ENCODE measurements at places on chromosomes 16 and 17.

DNA sequence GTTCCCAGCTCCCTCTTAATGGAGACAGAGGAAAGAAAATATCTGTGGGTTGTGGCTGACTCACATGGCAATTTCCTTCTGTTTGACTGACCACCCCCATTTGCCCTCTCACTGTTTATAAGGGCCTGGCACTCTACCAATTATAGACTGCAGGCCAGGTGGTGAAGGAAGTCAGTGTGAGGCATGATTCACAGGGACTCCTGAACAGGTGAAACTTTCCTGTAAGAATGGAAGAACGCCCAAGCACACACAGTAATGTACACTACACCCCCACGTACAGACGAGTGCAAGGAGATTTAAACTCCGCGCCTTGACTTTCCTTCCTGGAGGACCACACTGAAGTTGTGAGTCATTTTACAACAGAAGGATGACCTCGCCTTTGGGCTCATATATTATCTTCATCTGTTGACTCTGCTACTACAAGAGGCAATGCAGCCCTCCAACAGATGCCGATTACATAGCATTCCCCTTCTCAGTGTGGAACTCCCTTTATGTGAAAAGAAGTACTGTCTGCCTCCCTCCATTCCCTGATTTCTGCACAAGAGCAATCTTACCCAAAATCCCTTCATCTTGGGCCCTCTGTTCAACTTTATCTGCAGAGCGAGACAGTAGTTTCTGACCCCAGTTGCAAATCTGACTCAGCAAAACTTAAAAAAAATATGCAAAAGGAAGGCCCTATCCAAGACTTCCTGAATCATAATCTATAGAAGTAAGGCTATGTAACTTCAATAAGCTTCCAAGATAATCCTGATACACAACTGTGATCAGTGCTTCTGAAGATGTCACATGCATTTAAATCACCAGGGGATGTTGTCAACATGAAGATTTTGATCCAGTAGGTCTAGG, 163.6 kb downstream of the SHISA6 start:
- DNase-seq = no peak

GRCh38 chr16:73951481-73951880, 345.1 kb upstream of the PSMD7 start:
- DNase-seq = peak; percentile 30

GRCh38 chr17:34370997-34371395, 8.0 kb upstream of the CCL1 start:
- DNase-seq = no peak

- DNase-seq = no peak
Observed at GRCh38 chr17:19370493-19370960, 7.8 kb upstream of the MAPK7 start.

GRCh38 chr16:57637965-57638364, 9.5 kb downstream of the ADGRG1 start:
- no peak for DNase-seq

GRCh38 chr16:53100889-53101288, 46.1 kb downstream of the CHD9 start:
- DNase-seq = no peak

GRCh38 chr16:84532855-84533486, 28.5 kb upstream of the MEAK7 start:
- no peak for DNase-seq

GRCh38 chr16:51813609-51814008, 662.5 kb upstream of the SALL1 start:
- no peak for DNase-seq

- DNase-seq = peak; percentile 45
Observed at GRCh38 chr17:75514299-75514918, 928 bp downstream of the CASKIN2 start.

DNA sequence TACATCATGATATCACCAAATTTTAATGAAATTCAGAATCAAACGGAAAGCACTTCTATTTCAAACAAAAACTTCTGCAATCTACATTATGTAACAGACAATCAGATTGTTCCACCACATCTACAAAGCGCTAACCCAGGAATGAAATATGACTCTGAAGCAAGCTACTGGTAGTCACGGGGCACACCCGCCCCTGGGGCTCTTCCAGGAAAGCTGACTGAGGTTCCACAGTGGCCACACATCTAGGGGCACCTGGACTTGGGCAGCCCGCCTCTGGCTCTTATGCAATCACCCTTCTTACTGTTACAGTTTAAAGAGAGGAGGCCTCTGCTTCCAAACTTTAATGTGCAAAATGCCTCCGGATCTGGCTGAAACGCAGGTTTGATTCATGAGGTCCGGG, 27.5 kb downstream of the ZCCHC14 start:
- no peak for DNase-seq

GRCh38 chr17:65181237-65182061, 44.3 kb downstream of the RGS9 start:
- no peak for DNase-seq

GRCh38 chr17:36128411-36128978, 24.9 kb downstream of the CCL4 start:
- DNase-seq = no peak

DNA sequence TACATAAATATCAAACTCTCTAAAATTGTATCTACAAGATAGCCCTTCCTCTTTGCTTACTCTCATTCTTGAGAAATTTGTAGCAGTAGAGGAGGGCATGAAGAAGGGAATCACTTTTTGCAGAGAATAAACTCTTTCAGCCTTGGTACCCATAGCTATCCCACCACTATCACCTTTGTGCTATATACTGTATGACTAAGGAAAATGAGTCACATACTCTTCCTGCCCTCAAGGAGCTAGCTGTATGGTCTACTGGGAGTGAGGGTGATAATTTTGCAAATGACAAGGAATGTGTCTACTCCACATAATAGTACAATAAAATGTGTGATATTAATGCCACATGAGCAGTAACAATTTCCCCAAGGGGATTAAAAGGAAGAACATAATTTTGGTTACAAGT, 184.6 kb upstream of the WSB1 start:
- DNase-seq = no peak

DNA sequence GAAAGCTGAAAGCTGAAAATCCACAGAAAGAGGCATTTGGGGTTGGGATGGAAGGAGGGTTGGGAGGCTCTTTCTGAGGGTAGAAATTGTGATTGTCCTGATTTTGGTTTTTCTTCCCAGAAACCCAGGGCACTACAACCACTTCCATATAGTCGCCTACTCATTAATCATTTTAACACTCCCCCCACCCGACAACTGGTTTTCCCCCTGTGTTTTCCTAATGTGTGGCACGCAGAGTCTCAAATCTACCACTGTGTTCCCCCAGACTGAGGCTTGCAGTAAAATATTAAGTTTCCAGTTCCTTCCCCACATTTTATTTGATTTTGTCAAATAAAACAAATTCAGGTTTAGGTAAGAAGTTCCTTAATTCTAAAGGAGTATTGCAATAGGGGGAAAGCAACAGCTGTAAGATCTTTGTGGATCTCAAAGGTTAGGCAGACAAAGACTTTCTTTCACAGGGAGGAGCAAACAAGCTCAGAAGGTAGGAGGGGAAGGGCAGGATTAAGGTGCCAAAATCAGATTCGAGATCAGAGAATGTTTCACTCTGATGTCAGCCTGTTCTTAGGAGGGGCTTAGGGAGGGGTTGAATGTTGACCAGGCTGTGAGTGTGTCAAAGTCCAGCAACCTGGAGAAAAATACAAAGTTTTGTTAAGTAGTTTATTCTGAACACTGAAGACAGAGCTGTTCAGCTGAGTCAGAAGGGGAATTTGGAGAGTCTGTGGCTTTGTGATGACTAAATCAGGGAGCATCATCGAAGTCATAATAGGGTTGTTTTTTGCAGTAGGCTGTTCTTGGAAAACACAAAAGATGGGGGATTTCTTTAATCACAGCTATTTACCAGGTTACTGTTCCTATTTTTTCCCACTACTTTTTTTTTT, 3.6 kb downstream of the ZNF267 start:
- DNase-seq = no peak

GRCh38 chr17:42901535-42902229, 1.1 kb downstream of the G6PC1 start:
- no peak for DNase-seq

DNA sequence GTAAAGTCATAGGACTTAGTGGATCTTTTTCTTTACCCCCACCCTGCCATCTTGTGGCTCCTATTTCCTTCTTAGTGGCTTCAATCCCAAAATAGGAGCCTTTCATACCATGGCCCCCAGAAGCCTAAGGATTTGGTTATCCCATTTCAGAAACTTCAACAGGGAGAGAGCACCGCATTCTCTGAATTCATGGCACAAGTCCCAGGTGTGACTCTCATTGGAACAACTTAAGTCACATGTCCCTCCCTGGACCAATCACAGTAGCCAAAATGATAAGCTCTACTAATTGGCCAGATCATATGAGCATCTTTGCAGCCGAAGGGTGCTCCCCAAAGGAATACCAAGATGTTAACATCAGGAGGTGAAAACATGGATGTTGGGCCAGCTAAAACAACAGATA, 43.2 kb downstream of the AXIN2 start:
- DNase-seq = no peak

DNA sequence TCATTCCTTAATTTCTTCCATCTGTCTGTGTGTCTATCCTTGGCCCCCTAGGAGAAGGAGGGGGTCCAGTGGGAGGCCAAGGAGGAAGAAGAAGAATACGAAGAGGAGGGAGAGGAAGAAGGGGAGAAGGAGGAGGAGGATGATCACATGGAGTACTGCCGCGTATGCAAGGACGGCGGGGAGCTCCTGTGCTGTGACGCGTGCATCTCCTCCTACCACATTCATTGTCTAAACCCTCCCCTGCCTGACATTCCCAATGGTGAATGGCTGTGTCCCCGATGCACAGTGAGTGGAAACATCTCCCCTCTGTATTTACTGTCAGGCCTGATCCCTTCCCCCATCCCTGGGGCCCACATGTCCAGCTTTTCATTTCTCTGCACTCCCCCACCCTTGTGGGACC, 6.3 kb downstream of the CHD3 start:
- DNase-seq = no peak

DNA sequence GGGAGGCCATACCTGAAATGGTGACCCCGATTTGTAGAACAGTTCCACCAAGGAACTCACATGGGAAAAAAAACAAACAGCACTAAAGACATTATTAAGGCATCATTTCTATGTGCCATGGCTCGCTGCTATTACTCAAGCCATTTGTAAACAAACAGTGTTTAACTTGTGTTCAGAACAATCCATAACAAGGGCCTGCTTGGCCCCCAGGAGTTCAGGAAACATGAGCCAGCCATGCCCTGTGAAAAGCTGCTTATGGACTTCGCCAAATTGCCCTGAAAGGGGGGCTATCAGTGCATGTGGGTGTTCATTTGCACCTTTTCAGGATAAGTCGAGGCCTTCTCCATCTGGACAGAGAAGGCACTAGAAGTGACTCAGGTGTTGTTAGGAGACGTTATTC, 8.0 kb downstream of the POLR3K start:
- DNase-seq = no peak

- DNase-seq = no peak
Observed at GRCh38 chr16:72131036-72131435, 37.4 kb downstream of the DHX38 start.

DNA sequence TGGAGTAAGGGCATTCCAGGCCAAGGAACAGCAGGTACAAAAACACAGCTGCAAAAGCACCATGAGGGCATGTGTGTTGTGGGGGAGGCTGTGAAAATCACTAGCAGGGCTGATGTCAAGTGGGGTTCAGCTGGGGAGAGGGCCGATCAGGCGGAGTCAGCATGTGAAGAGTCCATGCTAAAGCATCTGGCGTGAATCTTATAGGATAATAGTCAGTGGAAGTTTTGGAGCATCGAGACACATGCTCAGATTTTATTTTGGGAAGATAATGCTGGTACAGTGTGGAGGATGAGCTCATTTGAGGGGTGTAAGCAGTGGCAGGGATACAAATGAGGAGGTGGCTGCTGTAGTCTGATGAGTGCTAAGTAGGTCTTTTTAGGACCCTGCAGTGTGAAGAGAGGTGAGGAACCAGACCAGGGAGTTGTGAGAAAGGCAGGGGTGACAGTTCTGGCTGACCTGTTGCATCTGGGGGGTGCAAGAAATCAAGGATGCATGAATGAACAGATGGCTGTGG, 30.3 kb downstream of the MMD start:
- DNase-seq = no peak

- DNase-seq = no peak
Observed at GRCh38 chr16:80092681-80093080, 448.1 kb upstream of the DYNLRB2 start.

- DNase-seq = no peak
Observed at GRCh38 chr17:63550817-63551639, 751 bp downstream of the DCAF7 start.

DNA sequence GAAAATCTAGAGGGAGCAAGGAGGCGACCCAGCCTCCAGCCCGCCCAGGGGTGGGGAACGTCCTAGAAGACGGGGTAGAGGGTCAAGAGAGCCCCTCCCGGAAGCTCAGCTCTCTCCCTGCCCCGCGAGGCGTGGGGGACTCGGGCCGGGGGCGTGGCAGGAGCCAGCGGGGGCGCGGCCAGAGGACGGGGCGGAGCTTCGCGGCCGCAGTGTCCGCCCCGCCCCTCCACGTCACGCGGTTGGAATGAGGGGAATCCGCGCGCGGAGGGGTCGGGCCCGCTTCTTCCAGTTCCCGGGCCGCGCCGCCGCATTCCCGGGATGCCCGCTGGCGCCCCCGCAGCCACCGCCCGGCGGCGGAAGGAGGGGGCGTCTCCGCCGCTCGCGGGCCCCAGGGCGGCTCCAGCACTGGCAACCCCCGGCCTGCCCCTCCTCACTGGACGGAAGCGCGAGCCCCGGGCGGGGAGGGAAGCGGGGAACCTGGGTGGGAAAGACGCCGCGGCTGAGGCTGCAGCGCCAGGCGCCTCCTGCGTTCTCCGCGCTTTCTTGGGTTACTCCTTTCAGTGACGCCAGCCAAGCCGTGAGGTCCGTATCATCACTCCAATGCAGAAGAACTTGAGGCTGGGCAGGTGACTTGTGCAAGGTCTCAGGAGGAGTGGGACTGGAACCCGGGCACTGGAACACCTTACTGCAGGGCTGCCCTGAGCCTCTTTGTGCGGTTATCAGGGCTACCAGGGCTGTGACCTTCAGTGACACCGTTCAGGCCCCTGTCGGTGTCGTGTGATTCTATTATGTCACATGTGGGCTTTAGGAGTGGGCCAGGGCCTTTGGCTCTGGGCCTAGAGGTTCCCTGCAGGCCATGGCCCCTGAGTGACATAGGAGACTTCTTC, 4.3 kb downstream of the MYO1C start:
- DNase-seq = peak; percentile 84

DNA sequence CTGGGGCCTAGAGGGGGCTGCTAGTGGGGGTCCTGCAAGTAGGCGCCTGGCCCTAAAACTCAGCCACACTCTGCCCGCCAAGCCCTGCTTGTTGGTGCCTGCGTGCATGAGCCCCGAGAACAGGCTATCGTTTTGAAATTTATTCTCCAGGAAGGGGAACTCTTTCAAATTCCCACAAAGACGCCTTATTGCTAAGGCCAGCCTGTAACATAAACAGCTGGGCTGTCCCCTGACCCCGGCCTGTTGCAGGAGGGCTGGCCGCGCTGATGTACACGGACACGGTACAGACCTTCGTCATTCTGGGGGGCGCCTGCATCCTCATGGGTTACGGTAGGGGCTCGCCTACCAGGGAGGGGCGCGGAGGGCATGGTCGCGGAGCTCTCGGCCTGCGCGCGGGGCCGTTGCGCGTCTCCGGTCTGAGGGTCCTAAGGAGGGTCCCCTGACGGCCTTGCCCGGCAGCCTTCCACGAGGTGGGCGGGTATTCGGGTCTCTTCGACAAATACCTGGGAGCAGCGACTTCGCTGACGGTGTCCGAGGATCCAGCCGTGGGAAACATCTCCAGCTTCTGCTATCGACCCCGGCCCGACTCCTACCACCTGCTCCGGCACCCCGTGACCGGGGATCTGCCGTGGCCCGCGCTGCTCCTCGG, 4.3 kb downstream of the SLC5A2 start:
- DNase-seq = peak; percentile 36
